ENCODE measurements at places on chromosomes 2 and 18.

DNA sequence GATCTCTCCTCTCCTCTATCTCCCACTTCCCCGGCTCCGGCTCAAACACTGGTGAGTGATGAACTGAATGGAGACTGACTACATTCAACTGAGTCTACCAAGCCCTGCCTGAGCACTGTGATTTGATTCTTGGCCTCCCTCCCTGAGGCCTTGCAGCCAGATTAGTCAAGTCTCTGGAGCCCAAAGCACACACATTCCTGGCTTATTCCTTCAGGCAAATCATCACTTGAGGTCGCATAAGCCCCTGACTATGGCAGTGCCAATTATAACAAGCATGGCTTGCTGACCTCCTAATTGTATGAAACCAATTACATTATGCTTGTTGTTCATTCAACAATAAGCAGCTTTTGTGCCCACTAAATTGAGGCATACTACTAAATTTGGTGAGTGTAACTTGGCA is 34.6 kb downstream of the EFEMP1 start:
- DNase-seq, result no peak

DNA sequence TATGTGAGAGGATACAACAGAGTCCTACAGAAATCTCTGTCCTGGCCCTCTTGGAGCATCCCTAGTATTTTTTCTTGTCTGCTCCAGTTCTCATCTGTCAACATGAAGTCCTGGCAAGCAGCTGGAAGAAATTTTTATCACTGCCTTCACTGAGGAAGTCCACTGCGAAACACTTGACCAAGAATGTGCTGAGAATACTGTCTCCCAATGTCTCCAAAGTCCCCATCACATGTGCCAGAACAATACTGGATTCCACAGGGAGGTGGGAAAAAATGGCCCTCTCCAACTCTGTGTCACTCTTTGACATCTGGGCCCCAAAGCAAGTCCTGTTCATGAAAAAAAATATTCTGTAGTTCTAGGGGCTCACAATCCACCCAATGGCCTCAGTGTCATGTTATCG is 32.8 kb upstream of the PGAP1 start:
- no peak for DNase-seq

GRCh38 chr18:71442731-71443141 is 1101.4 kb downstream of the CBLN2 start:
- DNase-seq, result no peak

- no peak for DNase-seq
Observed at GRCh38 chr2:2270808-2271415, 60.2 kb downstream of the MYT1L start.

GRCh38 chr2:218960309-218961165 is 1.1 kb downstream of the CDK5R2 start:
- no peak for DNase-seq

GRCh38 chr2:127627740-127628571 is 18.0 kb upstream of the GPR17 start:
- DNase-seq, result no peak

GRCh38 chr18:11909061-11909455 is 941 bp upstream of the MPPE1 start:
- no peak for DNase-seq

DNA sequence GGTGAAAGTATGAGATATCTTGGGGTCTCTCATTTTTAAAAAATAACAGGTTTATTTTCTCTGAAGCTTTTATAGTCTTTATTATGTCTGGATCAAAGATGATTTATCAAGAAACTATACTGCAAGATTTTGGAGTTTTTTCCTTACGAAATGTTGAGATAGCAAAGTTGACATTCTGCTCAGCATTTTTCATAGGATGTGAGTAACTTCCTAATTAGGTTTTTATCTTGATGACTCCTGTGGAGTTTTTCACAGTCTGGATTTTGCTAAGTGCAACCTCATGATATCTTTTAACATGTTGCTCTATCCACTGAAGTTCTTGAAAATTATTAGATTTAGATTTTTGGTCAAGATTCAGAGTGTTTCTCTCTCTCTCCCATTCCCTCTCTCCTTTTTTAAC is 17.8 kb downstream of the TCF7L1 start:
- DNase-seq, result no peak
